Renal cortical epithelial cell (primary cell): ENCODE measurements at places on chromosomes 6 and 20.

GRCh38 chr20:53623134-53623453 is 29.5 kb upstream of the ZNF217 start:
- DNase-seq = no peak

- no peak for DNase-seq
Observed at GRCh38 chr6:18380158-18380836, 6.9 kb upstream of the RNF144B start.

- DNase-seq = no peak
Observed at GRCh38 chr6:35498422-35499067, 1.7 kb upstream of the TEAD3 start.

- peak; percentile 66 for DNase-seq
Observed at GRCh38 chr6:111791415-111791814, 81.8 kb downstream of the FYN start.

DNA sequence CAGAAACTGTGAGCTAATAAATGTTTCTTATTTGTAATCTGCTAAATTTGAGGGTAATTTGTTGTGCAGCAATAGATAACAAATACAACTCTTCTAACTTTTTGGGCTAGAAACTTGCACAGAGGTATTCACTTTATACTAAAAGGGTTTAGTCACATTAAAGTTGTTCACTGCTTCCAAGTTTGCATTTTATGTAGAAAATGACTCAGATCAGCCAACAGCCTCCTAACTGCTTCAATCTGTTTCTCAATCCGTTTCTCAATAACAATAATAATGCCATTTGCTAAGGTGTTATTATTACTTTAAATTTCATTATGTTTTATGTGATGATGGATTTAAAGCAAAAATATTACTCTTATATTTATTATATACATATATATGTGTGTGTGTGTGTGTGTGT is 213.9 kb downstream of the CENPW start:
- DNase-seq = no peak

DNA sequence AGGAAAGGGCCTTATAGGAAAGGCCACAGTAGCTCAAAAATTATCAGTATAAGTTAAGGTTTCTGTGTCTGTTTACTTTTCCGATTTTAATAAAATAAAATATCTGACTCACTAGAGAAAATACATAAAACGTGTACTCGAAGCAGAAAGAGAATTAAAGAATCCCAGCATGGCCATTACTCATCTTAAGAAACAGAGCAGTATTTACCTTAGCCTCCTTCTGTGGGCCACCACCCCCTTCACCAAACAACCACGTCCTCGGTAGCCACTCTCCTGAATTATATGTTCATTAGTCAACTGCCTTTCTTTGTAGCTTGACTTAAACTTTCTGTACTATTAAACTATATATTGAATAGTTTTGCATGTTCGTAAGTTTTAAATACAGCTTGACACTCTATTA is 72.2 kb upstream of the SPTLC3 start:
- no peak for DNase-seq

- peak; percentile 38 for DNase-seq
Observed at GRCh38 chr20:37615340-37616109, 78.3 kb upstream of the CTNNBL1 start.

DNA sequence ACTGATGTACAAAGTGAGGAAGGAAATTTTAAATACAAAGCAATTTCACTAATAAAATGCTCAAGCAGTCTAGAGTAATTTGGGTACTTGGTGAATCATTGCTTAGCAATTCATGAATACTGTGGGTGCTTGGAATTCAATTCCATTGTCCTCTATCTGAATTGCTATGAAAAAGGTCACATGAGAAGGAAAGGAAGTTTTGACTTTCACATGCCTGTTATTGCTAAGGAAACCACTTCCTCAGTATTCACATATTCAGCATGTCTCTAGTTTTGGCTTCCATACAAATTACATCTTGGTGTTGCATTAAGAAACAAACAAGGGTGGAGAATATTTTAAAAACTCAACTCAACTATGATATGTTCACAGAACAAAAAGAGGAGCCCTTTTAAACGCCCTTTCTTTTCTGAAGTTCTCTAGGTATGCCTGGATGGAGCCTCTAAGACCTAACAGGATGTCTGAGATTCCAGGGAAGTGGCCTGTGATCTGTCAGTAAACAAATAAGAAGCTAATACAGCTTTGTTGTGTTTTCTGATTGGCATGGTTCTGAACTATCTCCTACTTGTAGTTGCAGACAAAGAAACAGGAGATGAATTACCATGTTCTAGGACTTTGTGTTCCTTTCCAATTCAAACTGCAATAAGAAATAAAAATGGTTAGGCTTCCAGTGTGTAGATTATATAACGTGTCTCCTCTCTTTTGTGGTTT is 190.4 kb downstream of the OGFRL1 start:
- DNase-seq = peak; percentile 100

GRCh38 chr6:122286512-122286911 is 112.9 kb upstream of the HSF2 start:
- DNase-seq = peak; percentile 6

DNA sequence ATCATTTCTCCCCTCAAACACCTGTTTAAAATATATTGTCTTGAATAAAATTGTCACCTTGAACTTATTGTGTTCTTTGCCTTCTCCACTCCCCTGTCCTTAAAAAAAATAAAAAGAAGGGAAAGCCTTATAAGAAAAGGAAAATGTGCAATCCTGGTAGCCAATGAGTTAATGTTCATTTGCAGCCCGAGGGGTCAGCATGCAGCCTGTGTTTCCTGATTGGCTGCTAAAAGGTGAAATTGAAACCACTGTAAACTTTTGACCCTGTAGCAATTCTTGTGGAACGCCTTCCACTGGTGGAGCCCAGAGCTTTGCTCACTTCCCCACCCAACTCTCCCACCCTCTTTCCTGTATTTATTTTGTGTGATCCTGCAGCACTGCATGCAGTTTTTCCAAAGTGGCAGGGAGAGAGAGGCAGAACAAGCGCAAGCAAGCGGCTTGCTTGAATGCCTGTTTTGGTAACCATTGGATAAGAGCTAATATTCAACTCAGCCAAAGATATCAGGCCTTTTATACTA is 74.9 kb downstream of the NCOA3 start:
- peak; percentile 95 for DNase-seq

GRCh38 chr6:168217216-168217879 is 102.2 kb downstream of the DACT2 start:
- DNase-seq = no peak

- DNase-seq = no peak
Observed at GRCh38 chr6:116409756-116410155, 39.0 kb downstream of the DSE start.

- no peak for DNase-seq
Observed at GRCh38 chr6:130113201-130113710, 94.9 kb downstream of the L3MBTL3 start.

DNA sequence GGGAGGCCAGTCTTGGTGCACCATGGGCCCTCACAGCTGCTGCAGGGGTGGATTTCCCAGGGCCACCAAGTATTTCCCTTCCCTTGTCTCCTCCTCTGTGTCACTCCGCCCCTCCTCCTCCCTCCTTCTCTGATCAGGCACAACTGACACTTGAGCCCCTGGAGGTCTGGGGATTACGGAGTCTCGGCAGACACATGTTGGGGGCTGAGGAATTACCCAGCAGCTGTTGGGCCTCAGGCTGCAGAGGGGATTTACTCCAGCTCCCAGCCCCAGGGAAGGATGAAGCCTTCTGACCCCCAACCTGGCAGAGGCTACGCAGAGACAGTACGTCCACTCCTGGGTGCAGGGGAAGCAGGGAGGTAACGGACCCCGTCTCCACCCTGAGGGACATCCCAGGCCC is 420.5 kb upstream of the SULF2 start:
- DNase-seq = no peak

GRCh38 chr6:137216875-137217553 is 2.2 kb downstream of the IFNGR1 start:
- no peak for DNase-seq

- no peak for DNase-seq
Observed at GRCh38 chr20:20492521-20493332, 124.8 kb downstream of the INSM1 start.

- peak; percentile 31 for DNase-seq
Observed at GRCh38 chr20:18722371-18722770, 91.2 kb upstream of the SCP2D1 start.
